ENCODE measurements at places on chromosomes 12 and 14.

- DNase-seq: no peak
Observed at GRCh38 chr12:109873653-109874052, 6.7 kb downstream of the GLTP start.

- no peak for DNase-seq
Observed at GRCh38 chr14:75291331-75291730, 12.7 kb downstream of the FOS start.

- DNase-seq: no peak
Observed at GRCh38 chr12:132487311-132487741, 2.6 kb upstream of the FBRSL1 start.

GRCh38 chr14:93343797-93344196 is 3.2 kb upstream of the COX8C start:
- DNase-seq: no peak

- DNase-seq: no peak
Observed at GRCh38 chr12:29158115-29158763, 9.2 kb downstream of the FAR2 start.

GRCh38 chr12:51326698-51327439 is 2.9 kb upstream of the BIN2 start:
- DNase-seq: no peak

DNA sequence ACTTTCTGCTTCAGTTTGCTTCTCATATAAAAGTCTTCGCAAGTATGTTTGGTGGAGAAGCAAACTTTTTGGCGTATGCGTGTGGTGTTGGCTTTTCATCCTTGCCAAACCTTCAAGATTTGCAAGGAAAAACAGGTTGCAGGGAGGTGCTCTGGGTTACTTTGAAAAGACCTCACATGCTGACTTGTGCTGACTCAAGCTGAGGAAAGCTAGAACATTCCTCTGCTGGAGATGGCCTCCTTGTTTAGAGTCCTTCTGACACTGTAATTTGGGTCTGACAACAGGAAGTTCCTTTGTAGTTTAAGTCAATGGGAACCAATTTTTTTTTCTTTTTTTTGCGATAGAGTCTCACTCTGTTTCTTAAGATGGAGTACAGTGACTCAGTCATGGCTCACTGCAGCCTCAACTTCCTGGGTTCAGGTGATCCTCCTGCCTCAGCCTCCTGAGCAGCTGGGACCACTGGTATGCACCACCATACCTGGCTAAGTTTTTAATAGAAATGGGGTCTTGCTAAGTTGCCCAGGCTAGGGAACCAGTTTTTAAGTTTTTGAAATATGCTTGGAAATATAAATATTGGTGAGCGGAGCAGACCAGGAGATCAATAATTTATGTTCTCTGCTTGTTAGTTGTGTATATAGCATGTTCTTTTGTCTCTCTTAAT is 2.6 kb upstream of the ACACB start:
- no peak for DNase-seq

DNA sequence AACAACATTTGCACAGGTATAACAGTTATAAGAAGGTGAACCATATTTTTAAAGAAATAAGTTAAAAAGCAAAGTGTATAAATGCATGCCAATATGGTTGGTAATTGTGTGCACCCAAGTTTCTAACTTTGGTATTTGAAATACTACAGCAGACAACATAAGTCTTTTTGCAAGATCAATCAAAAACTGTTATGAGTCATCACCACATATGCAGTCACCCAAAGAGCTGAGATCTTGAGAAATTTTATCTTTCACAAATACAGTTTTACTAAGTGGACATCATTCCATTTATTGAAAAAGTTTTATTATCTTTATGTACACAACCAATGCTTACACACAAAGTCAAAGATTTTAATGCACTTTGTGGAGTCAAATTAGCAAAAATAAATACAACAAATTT is 7.0 kb upstream of the ACSS3 start:
- no peak for DNase-seq

GRCh38 chr12:6869049-6870021 is 2.0 kb downstream of the TPI1 start:
- no peak for DNase-seq

DNA sequence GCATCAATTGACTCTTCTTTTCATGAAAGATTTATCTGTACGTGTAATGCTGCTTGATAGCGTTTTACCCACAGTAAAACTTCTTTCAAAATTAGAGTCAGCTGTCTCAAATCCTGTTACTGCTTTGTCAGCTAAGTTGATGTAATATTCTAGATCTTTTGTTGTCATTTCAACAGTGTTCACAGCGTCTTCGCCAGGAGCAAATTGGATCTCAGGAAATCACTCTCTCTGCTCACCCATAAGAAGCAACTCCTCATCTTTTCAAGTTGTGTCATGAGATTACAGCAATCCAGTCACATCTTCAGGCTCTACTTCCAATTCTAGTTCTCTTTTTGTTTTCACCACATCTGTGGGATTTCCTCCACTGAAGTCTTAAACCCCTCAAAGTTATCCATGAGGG is 9.5 kb downstream of the PCNX1 start:
- DNase-seq: no peak

DNA sequence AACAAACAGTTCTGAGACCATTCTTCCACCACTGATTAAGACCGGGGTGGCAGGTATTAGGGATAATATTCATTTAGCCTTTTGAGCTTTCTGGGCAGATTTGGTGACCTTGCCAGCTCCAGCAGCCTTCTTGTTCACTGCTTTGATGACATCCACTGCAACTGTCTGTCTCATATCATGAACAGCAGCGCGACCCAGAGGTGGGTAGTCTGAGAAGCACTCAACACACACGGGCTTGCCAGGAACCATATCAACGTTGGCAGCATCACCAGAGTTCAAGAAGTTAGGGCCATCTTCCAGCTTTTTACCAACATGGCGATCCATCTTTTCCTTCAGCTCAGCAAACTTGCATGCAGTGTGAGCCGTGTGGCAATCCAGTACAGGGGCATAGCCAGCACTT is 16.9 kb downstream of the AEBP2 start:
- no peak for DNase-seq

- no peak for DNase-seq
Observed at GRCh38 chr12:4862809-4863208, 46.9 kb upstream of the KCNA1 start.

GRCh38 chr14:38567703-38568102 is 311.8 kb upstream of the CLEC14A start:
- DNase-seq: no peak

DNA sequence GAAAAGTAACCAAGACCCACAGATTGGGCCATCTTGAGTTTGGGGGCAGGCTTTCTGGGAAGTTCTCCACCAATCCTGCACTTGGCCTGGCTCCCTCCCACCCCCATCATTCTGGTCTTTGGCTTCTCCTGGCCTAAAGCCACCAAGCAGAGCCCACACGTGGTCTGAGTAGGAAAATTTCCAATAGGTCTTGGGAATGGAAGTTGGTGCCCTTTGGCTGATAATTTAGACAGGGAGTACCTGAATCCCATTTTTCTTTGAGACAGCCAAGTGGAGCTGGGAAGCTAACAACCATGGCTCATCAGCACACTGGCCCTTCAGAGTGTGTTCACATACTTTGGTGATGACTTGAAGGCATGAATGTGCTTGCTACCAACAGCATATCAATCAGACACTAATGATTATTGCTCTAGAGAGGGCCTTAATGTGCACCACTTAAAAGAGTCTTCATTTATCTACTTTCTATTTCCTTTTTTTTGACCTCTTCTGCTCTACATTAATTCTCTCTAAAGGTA is 156.0 kb downstream of the EGLN3 start:
- no peak for DNase-seq

- no peak for DNase-seq
Observed at GRCh38 chr12:102992297-102992696, 34.8 kb downstream of the ASCL1 start.
